ENCODE measurements at places on chromosomes 7 and 10.

DNA sequence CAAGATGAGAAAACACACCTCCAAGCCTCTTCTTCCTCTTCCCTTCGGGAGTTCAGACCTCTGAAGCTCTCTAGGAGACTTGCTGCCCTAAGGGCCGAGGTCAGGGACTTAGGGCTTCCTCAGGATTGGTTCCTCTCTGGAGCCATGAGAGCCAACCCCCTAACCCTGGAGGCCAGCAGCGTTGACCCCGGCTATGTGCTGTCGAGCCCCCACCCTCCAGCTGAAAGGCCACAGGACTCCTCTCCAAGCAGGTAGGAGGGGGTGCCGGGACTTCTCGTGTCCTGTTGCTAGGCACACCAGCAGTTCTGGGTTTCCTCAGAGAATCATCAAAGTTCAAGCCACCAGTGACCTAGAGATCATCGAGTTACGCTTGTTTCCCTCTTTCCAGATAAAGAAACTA lies 87.4 kb downstream of the ARHGAP22 start:
- no peak for DNase-seq

DNA sequence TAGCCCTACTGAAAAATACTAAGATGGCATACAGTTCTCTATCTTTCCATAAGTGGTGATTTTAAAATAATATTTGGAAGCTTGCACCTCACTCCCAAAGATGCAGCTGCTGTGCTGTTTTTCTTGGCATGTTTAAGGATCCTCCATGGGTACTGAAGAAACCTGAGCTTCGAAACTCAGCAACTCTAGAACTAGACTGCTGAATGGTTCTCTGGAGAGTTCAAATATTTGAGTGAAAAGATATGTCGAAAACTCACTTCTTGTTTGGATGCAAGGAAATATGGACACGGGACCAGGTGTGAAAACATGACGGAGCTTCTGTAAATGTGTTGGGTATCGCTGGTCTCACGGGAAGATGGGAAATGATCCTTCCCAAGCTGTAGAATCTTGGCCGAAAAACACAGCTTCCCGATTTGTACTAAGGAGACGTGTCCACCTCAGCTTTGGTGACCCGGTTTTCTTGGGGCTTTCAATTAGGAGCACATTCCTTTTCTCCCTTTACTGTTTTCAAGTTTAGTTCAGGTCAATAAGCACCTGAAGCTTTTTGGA lies 543.8 kb upstream of the NRP1 start:
- DNase-seq, result no peak

GRCh38 chr7:121575194-121575765 lies 179.2 kb upstream of the FAM3C start:
- no peak for DNase-seq

DNA sequence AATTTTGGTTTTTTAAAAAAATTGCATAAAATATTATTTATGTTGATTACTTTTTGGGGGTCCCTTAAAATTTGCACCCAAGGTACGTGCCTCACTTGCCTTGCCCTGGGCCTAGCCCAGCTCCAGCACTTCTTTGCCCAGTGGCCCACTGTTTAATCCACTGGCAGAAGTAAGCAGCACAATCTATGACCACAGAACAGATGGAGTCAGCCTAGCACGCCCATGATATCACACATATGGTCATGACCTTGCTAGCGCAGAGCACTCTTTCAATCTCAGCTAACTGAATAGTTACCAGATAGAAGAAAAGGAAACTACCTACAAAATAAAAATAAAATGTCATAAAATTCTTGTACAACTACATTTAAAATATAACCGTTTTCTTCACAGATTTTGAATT lies 5.6 kb downstream of the OGA start:
- no peak for DNase-seq

DNA sequence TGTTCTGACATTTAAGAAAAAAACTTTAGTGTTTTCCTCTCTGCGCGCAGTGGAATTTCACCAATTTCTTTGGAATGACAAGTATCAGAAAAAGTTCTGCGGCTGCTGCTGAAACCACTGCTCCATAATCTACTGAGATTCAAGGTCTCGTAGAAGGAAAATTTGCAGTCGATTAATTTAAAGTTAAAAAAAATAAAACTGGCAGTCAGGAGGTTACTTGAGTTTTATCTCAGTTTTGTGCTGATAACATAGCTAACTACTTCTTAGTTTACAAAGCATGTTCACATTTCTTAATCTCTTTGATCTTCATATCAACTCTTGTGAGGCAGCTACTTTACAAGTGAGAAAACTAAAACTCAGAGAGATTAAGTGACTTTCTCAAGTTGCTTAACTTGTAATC lies 18.2 kb upstream of the CALD1 start:
- DNase-seq, result no peak

DNA sequence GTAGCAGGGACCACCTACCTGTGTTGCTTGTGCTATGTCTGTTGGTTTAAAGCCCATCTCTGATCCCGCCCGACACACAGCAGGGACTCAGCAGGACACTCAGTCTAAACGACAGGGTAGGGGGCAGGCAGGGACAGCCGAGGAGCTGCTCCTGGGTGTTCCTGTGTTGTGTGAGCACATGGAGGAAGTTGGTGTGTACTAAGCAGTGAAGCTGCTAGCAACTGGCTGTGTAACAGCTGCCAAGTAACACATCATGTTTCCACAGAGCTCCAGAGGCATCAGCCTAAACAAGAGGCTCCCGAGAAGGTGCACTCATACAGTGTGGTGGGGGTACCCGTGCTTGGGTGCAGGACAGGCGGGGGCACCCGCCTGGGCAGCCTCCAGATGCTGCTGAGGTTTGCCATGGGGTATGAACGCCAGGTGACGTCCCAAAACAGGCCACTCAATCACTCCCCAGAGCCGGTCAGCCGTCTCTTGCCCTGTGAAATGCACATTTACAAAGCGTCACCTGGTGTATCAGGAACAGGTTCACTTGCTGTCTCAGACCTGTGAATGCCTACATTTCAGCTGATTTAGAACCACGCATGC lies 59.6 kb downstream of the PTPRN2 start:
- DNase-seq, result no peak

DNA sequence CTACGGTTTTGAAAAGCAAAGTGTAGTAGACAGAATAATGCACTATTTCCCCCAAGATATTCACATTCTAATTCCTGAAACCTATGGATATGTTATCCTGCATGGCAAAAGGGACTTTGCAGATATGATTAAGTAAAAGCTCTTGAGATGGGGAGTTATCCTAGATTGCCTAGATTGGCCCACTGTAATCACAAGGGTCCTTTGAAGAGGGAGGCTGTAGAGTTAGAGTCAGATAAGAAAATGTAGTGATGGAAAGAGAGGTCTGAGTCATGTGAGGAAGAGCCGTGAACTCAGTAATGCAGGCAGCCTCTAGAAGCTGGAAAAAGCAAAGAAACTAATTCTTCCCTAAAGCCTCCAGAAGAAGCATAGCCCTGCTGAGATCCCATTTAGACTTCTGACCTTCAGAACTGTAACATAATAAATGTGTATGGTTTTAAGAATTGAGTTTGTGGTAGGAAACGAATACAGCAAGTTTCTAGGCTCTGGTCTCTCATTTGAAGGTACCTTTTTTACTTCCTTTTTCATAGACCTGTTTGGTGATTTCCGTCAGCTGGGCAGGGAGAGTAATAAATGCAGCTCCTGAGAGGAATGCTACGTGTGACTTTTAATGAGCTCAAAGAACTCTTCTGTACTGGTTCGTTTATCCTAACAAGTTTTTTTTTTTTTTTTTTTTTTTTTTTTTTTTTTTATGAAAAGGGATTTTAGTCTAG lies 41.9 kb upstream of the NXPH1 start:
- no peak for DNase-seq

- no peak for DNase-seq
These were observed 55.4 kb upstream of the RNF32 start for GRCh38 chr7:156585025-156585648.

- no peak for DNase-seq
These were observed 425.2 kb upstream of the GALNT17 start for GRCh38 chr7:70706698-70707097.

DNA sequence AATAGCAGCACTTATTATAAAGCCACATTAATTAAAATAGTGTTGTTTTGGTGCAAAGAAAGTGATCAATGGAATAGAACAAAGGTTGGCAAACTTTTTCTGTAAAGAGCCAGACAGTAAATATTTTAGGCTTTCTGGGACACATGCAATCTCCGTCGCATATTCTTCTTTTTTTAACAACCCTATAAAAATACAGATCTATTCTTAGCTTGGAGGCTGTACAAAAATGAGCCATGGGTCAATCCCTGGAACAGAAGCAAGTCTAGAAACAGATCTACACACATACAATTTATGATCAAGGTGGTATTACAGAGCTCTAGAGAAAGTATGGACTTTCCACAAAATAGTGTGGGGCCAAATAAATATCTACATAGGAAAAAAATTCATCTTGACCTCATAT lies 71.8 kb downstream of the ARHGAP21 start:
- no peak for DNase-seq
